ENCODE measurements at places on chromosomes 6 and 20. TPM values are rescaled to one million over a fixed set of nuclear protein-coding genes. Genes with fewer than 3 reads are reported as not detected.

The KDM1B gene
- 13.3 TPM for total RNA-seq

The LTA gene
- not detected for total RNA-seq

The MMP24 gene
- total RNA-seq, result 0.35 TPM

The RAET1L gene
- not detected for total RNA-seq

The PSORS1C2 gene
- total RNA-seq, result not detected

The VGLL2 gene
- not detected for total RNA-seq

The SNPH gene
- 4.9 TPM for total RNA-seq

The TRDN gene
- 0.77 TPM for total RNA-seq

The SPATS1 gene
- not detected for total RNA-seq

The RBM24 gene
- 1.3 TPM for total RNA-seq

The RBPJL gene
- total RNA-seq, result not detected

The DCBLD1 gene
- total RNA-seq, result 9.9 TPM
